ENCODE measurements at places on chromosomes 5 and 9.

- DNase-seq = no peak
These were observed 12.6 kb downstream of the ERGIC1 start for GRCh38 chr5:172846677-172847076.

GRCh38 chr5:168528521-168529373 lies at the start of gene FBLL1:
FBLL1 (plus strand) TSS chr5:168529305; CDS start chr5:168529505, 200 bp downstream.
- DNase-seq = no peak

DNA sequence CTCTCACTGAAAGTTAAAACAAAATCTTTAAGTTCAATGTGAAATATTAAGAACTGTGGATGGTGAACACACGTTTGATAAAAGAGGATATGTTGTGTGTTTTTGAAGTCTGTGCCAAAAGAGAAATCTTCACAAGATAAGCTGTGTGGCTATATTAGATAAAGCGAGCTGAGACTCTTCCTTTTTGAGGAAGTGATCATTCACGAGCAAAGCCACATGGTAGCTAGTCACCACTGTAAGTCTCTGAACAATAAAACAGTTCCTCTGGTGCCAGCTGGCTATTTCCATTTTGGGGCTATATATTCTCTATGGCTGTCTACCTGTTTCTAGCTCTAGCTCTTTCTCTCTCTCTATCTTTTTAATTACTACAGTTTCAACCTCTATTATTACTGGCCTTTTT lies 1849.2 kb upstream of the C9orf72 start:
- DNase-seq = no peak

DNA sequence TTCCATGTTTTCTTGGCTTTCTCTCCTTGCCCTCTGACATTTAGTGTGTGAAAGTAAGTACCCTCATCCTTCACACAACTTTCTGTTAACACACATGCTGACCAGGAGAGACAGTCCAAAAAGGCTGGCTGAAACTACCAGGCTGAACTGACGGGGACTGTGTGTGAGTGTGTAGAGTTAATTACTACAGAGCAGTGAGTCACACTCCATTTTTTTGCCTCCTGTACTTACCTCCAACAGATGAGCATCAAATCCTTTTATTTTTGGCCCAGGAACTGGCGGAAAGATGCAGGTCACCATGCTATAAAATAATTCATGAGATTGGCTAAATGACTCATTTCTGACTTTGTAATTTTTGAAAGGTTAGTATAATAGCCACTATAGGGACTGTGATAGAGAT lies 20.2 kb upstream of the AGXT2 start:
- DNase-seq = no peak

- DNase-seq = no peak
These were observed 211.6 kb downstream of the ATP10B start for GRCh38 chr5:160640406-160640805.
